Stimulated activated naive CD4-positive, alpha-beta T cell (primary cell): ENCODE measurements at places on chromosomes 2 and 18.
A peak's percentile ranks its signal among the peaks of the same experiment; 100 is the strongest.

GRCh38 chr18:3864669-3865298, 414.8 kb downstream of the TGIF1 start:
- no peak for DNase-seq

DNA sequence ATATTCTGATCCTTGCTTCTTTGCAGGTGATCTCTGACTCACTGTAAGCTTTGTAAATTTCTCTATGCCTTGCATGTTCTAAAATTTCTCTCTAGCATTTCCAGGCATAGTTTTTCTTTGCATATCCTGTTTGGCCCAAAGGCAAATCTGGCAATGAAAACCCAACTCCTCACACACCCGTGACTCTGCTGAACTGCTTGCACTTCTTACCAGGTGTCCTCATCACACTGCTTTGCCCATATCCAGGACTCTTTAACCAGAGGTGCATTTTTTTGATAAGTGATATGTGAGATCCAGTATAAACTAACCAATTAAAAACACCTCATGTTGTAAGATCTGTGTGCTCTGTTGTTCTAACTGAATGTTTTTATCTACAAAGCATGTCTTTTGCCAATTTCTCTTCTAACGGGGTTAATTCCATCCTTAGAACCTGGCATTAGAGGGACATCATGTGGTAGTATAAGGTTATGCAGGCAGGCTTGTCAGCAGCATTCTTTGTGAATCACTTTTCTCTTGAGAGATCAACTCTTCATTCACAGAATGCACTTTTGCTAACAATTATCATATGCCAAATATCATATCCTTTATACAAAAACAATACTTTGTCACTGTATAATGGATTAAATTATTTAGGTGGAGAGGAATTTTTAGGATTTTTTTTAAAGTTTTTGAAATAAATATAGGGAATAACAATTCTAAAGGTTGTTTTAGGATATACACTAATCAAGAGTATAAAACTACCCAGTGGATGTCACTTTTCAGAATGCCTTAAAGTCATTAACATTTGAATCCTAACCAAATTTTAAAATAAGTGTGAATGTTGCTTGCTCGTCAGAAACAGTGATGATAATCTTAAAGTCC, 20.8 kb upstream of the TMX3 start:
- peak; percentile 36 for DNase-seq

DNA sequence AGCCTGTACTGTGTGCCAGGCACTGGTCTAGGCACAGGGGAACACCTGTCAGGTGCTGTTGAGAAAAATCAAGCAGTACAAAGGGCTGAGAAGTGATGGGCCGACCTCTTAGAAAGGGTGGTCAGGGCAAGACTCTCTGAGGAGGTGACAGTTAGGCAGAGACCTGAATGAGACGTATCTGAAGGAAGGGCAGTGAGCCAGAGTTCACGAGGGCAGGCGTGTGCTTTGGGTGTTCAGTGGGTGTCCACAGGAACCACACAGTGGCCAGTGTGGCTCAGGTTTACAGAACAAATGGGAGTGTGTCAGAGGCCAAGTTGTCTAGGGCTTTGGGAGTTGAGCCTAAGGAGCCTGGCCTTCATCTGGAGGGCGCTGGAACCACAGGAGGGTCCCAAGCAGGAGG, 6.2 kb downstream of the ARMC9 start:
- DNase-seq, result no peak

- DNase-seq, result no peak
These were observed 758.0 kb upstream of the ZEB2 start for GRCh38 chr2:145277922-145278321.

DNA sequence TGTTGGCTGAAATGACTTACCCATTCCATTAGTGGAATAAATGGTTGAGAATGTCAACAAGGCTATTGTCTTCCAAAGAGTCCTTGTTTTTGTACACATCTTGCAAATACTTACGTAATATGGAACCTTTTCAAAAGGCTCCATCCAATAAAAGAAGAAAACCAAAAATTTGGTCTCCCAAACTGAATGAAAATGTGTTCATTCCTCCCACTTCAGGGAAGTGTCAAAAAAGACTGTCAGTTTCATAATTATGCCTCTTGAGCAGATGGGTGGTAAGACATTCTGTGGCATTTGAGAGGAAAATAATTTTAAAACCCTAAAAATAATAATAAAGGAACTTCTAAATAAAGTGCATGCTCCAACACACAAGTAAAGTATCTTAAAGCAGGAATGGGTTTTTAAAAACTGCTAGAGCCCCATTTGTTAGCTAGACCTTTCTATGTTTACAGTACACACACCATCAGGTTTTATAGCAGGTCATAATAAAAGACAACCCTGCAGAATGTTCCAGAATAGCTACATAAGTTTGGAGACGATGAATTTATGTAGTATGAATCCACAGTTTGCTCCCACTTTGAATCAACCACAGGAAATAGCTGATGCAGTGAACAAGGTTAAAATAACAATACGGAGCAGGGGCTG, 843.7 kb downstream of the LRRTM4 start:
- DNase-seq, result no peak

DNA sequence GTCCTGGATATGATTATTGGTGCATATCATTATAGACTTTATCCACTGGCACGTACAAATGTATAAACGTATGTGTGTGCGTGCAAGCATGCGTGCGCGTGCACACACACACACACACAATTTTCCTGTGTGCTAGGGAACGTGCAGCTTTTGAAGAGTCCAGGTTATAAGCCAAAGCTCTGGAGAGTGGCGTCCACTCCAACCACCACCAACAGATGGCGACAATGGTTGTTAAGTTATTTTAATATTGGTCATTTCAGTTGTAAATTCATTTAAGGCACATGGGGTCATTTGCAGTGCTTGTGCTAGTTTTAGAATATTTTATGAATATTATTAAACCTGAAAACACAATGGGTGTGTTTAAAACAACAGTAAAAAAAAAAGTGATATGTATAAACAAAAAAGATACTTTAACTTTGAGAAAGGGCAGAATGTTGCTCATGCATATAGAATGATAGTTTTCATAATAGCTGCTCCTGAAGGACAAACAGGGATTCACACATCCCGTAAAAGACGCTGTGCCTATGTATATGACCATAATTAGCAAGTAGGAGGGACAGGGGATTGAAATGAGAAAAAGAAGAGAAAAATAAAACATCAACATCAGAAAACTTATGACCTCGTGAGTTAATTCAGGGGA, 124.2 kb upstream of the ITGB6 start:
- no peak for DNase-seq

DNA sequence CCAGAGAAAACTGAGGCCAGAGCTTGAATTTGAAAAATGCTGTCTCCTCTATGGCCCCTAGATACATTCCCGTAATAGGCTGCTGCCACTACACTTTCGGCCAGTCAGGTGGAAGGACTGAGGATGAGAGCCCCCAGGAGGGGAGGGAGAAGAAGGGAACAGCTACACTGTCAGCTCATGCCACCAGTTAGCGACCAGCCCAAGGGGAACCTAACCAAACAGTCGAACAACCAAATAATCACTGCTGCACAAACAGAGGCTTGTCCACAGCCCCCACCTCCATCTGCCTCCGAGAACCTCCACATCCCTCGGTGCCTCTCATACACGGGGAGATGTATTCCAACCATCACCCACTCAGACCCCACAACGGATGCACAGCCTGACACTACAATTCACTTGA, 7.3 kb downstream of the ZNF516 start:
- DNase-seq, result no peak

GRCh38 chr2:43082903-43083677, 143.3 kb downstream of the ZFP36L2 start:
- DNase-seq, result no peak

GRCh38 chr2:113167115-113167932, 6.4 kb upstream of the PSD4 start:
- DNase-seq, result peak; percentile 28

GRCh38 chr2:141021109-141021508, 1109.7 kb downstream of the LRP1B start:
- no peak for DNase-seq
